ENCODE measurements at places on chromosomes 5 and 9. TPM values are rescaled to one million over a fixed set of nuclear protein-coding genes. Genes with fewer than 3 reads are reported as not detected.

Gene DBH
- 1.3 TPM for total RNA-seq

Gene GNAQ
- total RNA-seq, result 62.6 TPM

Gene SFXN1
- 63.5 TPM for total RNA-seq

Gene CDO1
- total RNA-seq, result 5.7 TPM

Gene CD72
- total RNA-seq, result 2.8 TPM

Gene TMEM252
- total RNA-seq, result 0.69 TPM

Measured in uterus (tissue), 4 donors.